Smooth muscle cell of trachea (primary cell): ENCODE measurements at places on chromosomes 3 and 15. TPM values are rescaled to one million over a fixed set of nuclear protein-coding genes. Genes with fewer than 3 reads are reported as not detected.

Gene DNAH12
- under 0.01 and 0.17 TPM in 2 replicates for total RNA-seq

Gene C3orf70
- total RNA-seq, result 0.66 and 0.87 TPM in 2 replicates

Gene ZPLD1
- total RNA-seq, result not detected in 2 replicates

Gene BLM
- 0.33 and 6.4 TPM in 2 replicates for total RNA-seq

Gene STRIT1
- total RNA-seq, result not detected in 2 replicates

Gene GPD1L
- 8.1 and 8.4 TPM in 2 replicates for total RNA-seq

Gene FETUB
- not detected in 2 replicates for total RNA-seq

Gene MINAR1
- 0.44 and 0.83 TPM in 2 replicates for total RNA-seq

Gene BOC
- 3.3 and 8.6 TPM in 2 replicates for total RNA-seq

Gene PROS1
- 22.5 and 25.2 TPM in 2 replicates for total RNA-seq

Gene NPAP1
- not detected in 2 replicates for total RNA-seq

Gene FGD5
- total RNA-seq, result 1.7 and 1.8 TPM in 2 replicates

Gene ARNT2
- 4.7 and 13.6 TPM in 2 replicates for total RNA-seq

Gene FOXL2NB
- not detected in 2 replicates for total RNA-seq

Gene SLC22A13
- total RNA-seq, result 0.73 and 1.2 TPM in 2 replicates

Gene TXNRD3
- total RNA-seq, result 8.3 and 10.3 TPM in 2 replicates

Gene SH2D7
- total RNA-seq, result under 0.01 TPM in 1 of 2 replicates, not detected in the other

Gene MAGI1
- total RNA-seq, result 16.5 and 17.6 TPM in 2 replicates

Gene HTR3E
- not detected in 2 replicates for total RNA-seq

Gene MESP1
- 0.29 and 0.50 TPM in 2 replicates for total RNA-seq

Gene GOLGA6B
- total RNA-seq, result not detected in 2 replicates

Gene TNFSF10
- total RNA-seq, result 5.1 and 9.7 TPM in 2 replicates

Gene VIPR1
- total RNA-seq, result 0.29 TPM in 1 of 2 replicates, not detected in the other

Gene MKRN2OS
- 0.33 TPM in 1 of 2 replicates, not detected in the other for total RNA-seq

Gene KNG1
- not detected in 2 replicates for total RNA-seq

Gene GOLGA8T
- total RNA-seq, result not detected in 2 replicates

Gene IL17RE
- total RNA-seq, result 1.5 and 2.8 TPM in 2 replicates

Gene CCDC191
- 2.6 and 4.2 TPM in 2 replicates for total RNA-seq

Gene FILIP1L
- total RNA-seq, result 19.5 and 26.5 TPM in 2 replicates

Gene LTK
- 0.17 and 0.58 TPM in 2 replicates for total RNA-seq

Gene MYD88
- total RNA-seq, result 14.9 and 19.1 TPM in 2 replicates

Gene ESYT3
- 0.17 TPM in 1 of 2 replicates, not detected in the other for total RNA-seq

Gene ARPC4
- total RNA-seq, result 190 and 245 TPM in 2 replicates

Gene KBTBD13
- total RNA-seq, result under 0.01 and 0.17 TPM in 2 replicates

Gene ALDH1A3
- 53.5 and 71.5 TPM in 2 replicates for total RNA-seq

Gene GOLGA8S
- total RNA-seq, result under 0.01 and 0.15 TPM in 2 replicates

Gene KLHL40
- not detected in 2 replicates for total RNA-seq

Gene MUC13
- total RNA-seq, result not detected in 2 replicates

Gene GRAMD2A
- total RNA-seq, result 0.15 and 0.33 TPM in 2 replicates

Gene CPNE9
- total RNA-seq, result not detected in 2 replicates

Gene TF
- 0.17 TPM in 1 of 2 replicates, not detected in the other for total RNA-seq

Gene SV2B
- not detected in 2 replicates for total RNA-seq

Gene CCDC33
- total RNA-seq, result not detected in 2 replicates

Gene AVEN
- 19.7 and 30.8 TPM in 2 replicates for total RNA-seq

Gene PLSCR5
- total RNA-seq, result not detected in 2 replicates

Gene C3orf85
- not detected in 2 replicates for total RNA-seq

Gene ARIH2
- total RNA-seq, result 64.4 and 72.0 TPM in 2 replicates

Gene GOLGA8J
- total RNA-seq, result not detected in 2 replicates
